ENCODE measurements at places on chromosomes 1 and 21.

- no peak for DNase-seq
Observed at GRCh38 chr1:38872401-38873026, 634 bp downstream of the MYCBP start.

DNA sequence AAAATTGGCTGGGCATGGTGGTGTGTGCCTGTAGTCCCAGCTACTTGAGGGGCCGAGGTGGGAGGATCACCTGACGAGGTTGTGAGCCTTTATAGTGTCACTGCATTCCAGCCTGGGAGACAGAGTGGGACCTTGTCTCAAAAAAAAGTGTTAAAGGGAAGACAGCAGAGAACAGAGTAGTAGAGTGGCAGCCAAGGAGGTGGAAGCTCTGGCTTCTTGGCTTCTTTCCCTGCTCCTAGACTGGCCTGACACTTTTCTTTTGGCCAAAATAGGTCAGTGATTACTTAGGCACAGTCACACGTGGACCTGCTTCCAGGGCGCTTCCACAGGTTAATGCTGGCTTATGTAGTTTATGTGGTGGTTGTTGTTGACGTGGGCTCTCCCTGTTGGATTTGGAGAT is 3.2 kb downstream of the DIP2A start:
- DNase-seq: no peak

GRCh38 chr1:43666608-43667007 is 16.7 kb downstream of the KDM4A start:
- no peak for DNase-seq

DNA sequence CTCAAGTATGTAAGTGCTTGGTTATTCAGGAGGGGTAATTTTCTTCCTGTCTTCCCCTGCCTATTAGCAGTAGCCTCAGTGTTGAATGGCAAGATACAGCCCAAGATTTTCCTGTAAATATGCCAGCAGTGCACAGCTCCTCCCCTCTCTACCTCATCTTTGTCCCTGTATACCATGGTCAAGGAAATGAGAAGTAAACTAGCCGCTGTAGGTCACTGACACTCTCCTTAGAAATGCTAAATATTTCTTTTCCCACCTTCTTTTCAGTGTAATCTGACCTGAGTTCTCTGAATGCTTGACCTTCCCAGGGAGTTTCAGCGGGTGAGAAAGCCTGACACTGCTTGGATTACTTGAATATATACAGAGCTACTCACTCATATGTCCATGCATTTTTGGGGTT is 84.1 kb upstream of the ZNF326 start:
- DNase-seq: no peak

DNA sequence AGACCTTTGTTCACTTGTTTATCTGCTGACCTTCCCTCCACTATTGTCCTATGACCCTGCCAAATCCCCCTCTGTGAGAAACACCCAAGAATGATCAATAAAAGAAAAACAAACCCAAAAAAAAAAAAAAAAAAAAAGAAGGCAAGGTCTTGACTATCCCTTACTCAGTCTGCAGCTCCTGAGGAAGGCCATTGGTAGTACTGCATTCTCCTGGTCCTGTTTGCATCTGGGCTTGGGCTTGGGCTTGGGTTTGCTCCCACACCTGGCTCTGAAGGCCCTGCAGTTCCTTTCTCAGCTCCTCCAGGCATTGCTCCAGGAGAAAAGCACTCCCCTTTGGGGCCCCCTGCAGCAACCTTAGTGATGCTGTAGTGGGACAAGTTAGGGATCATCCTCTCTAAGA is 1.6 kb downstream of the CCDC163 start:
- DNase-seq: no peak

- DNase-seq: no peak
Observed at GRCh38 chr1:234686035-234686434, 76.1 kb upstream of the IRF2BP2 start.

DNA sequence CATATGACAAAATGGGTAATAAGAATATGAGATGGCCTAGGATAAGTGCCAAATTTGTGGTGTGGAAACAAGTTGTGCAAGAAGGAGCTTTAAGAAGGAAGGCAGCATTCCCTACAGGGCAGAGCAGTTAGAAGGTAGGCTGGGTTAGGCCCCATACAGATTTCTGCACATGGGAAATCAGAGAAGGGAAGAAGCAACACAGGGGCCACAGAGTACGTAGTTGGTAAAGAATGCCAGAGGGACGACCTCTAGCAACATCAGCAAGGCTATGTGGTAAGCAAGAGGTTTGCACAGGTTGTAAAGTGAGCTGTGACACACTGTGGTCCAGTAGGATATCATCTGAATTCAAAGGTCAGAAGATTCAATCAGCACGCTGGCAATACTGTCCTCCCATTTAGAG is 765.6 kb upstream of the B3GALT2 start:
- no peak for DNase-seq

GRCh38 chr1:240946926-240947325 is 335.0 kb upstream of the GREM2 start:
- DNase-seq: no peak

Data from putamen (tissue), 1 donor.